ENCODE measurements at places on chromosomes 11 and 22.

DNA sequence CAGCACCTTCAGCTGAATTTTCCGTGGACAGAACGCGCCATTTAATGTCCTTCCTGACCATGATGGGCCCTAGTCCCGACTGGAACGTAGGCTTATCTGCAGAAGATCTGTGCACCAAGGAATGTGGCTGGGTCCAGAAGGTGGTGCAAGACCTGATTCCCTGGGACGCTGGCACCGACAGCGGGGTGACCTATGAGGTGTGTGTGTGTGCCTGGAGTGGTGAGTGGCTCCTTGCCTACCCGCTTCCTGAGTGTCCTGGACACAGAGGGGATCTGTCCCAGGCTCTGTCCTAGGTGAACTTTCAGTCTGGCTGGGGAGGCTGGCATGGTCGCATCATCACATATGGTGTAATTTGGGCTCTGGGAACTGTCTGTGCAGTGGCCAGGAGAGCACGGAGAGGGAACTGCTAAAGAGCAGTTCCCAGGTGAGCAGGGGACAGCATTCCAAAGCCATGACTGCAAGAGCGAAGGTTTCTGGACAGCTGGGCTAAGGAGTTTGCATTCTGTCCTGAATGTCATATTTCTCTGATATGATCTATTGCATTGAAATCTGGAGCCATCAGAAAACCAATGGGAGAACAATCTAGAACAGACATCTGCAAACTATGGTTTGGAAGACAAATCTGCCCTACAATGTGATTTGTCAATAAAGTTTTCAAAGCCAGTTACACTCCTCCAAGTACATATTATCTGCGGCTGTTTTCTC is 104.3 kb downstream of the RRAS2 start:
- DNase-seq, result no peak

DNA sequence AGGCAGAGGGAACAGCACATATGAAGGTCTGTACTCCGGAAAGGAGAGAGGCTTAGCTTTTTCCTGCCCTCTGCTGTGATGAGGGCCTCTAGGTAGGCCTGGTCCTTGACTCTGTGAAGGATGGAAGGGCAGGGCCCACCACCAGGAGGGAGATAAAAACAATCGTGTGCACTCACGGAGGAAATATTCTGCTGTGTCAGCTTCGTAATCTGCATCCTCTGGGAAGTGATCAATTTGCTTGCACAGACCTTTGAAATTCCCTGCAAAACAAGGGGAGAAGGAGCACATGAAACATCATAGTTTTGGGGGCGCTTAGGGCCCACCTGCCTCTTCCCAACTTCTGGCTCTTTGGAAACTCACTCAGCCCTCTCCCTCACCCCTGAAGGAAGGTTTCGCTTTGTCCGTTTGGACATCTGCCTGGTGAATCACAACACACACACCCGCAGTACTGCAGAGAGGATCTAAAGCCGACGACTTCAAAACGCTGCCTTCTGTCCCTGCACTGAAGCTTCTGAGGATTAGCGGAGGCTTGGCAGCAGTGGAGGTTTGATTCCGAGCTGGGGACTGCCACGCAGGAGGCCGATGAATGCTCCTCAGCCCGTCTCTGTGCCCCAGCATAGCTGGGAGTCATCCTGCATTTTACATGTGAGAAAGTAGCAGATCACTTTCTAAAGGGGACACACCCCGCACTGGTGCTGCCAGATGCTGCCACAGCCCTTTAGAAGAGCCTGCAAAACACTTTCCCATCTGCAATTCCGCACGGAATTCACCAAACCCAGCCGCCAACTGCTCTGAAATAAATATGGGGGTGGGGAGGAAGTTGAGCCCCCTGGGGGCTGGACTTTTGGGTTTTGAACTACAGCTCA is 58.6 kb upstream of the EIF3D start:
- no peak for DNase-seq

- no peak for DNase-seq
Measured at GRCh38 chr11:102883141-102883540, 8.4 kb upstream of the MMP12 start.

DNA sequence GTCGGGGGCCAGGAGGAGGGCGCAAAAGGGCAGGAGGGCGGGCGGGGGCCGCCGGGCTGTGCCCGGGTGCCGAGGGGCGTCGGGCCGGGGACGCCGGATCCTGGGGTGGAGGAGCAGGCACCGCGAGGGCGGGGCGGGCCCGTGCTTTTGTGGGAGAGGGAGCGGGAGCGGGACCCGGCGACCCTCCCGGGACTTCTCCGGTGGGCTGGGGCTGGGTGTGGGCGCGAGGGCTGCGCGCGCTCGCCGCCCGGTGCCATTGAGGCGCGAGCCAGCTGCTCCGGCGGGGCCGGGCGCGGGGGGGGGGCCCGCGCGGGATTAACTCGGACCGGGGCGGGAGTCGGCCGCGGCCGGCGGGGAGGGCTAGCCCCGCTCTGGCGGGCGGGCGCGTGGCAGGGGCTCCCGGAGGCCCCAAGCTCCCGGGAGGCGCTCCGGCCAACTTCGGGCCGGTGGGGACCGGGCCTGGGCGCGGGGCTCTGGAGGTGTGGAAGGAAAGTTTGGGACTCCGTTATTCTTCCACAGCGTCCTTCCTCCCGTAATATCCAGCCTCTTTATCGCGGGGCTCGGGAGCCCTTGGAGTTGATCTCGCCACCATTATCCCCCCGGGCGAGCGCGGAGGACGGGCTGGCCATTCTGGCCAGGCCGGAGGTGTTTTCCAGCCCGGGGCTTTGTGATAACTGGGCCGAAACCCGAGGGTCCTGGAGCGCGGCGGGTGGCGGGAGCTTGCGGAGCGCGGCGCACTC is 936 bp downstream of the CECR2 start:
- no peak for DNase-seq

- DNase-seq, result no peak
Measured at GRCh38 chr11:98365190-98365589, 655.6 kb upstream of the CNTN5 start.

- no peak for DNase-seq
Measured at GRCh38 chr11:118276422-118276821, 12.3 kb upstream of the MPZL2 start.

DNA sequence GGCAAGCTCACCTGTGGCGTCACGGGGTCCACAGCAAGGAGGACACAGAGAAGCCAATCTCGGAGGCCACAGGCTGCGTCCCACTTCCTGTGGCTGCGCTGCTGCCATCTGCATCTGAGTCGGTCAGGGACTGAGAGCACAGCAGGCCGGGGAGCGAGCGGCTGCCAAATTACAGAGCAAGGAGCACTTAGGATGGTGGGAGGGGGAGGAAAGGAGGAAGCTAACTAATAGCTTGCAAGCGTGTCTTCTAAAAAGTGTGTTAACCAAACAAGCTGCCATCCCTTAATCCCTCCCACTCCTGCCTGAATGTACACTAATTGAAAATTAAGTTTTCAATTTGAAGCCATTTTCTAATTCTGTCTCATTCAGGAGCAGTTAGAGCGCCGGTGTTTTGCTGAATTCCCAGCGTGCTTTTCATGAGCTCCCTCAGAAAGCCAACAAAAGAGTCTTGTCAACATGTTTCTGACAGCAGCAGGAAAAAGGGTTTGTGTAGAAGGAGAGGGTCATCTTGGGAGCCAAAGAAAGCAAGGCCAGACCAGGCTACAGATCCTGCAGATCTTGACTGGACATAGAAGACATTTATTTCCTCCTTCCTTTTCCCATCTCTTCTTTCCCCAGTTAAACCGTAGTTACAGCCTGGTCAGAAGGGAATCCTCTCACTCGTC is 42.4 kb upstream of the API5 start:
- no peak for DNase-seq

- DNase-seq, result no peak
Measured at GRCh38 chr11:65766535-65766934, 14.2 kb downstream of the AP5B1 start.
